ENCODE measurements at places on chromosomes 16 and 17. TPM values are rescaled to one million over a fixed set of nuclear protein-coding genes. Genes with fewer than 3 reads are reported as not detected.

DNA sequence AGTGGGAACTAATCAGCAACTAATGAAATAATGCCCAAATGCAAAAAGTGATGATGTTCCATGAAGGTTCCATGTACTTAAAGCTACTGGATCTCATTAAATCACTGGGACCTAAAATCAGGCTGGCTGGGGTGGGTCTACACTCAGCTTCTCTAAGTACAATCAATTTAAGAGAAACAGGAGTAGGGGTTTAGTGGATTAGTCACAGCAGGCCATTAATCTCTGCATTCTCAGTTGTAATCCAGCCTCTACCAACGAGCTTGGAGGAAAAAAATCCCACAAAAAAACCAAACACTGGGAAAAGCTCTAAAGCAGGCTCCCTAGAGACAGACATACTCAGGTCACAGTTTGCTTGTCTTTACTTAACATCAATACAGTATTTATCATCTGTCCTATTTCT is 15.0 kb downstream of the CA10 start:
- no peak for DNase-seq

The BFAR gene
- total RNA-seq = 129 TPM

DNA sequence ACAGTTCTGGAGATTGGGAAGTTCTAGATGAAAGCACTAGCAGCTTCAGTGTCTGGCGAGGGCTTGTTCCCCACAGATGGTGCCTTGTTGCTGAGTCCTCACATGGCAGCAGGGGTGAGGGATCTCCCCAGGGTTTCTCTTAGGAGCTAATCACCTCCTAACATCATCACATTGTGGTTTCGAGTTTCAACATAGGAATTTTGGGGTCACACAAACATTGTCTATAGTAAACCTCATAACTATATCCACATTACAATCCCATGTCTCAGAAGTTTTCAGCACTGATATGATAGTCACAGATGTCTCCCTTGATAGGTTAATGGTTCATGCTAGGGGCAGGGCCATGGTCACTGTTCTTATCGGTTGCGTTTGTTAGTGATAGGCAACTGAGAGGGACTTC is 13.8 kb downstream of the CLUAP1 start:
- no peak for DNase-seq

The SLFN12L gene
- 0.05 TPM for total RNA-seq

The WNT3 gene
- total RNA-seq = 0.47 TPM

DNA sequence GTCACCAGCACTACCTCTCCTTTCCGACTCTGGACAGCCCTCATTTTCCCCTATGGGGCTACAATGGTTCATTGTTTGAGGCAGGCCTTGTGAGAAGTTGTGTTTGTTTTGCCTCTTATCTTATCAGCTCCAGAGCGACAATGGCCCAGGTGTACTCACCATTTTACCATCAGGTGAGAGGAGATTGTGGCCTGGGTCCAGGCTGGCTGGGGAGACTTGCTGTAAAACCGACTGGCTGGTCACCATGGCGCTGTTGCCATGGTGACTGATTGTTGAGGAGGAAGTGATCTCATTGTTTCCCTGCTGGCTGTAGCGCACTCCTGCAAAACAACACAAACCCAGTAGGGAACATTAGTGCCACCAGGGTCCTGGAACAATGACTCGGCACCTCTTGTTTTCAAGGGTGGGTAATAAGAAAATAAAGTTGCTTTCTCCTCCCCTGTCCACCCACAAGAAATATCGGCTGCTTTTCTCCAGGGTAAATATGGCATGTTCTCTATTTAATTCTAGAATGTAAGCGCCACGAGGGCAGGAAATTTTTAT is 34.4 kb downstream of the HNF1B start:
- peak; percentile 66 for DNase-seq

The YBX2 gene
- total RNA-seq = not detected

DNA sequence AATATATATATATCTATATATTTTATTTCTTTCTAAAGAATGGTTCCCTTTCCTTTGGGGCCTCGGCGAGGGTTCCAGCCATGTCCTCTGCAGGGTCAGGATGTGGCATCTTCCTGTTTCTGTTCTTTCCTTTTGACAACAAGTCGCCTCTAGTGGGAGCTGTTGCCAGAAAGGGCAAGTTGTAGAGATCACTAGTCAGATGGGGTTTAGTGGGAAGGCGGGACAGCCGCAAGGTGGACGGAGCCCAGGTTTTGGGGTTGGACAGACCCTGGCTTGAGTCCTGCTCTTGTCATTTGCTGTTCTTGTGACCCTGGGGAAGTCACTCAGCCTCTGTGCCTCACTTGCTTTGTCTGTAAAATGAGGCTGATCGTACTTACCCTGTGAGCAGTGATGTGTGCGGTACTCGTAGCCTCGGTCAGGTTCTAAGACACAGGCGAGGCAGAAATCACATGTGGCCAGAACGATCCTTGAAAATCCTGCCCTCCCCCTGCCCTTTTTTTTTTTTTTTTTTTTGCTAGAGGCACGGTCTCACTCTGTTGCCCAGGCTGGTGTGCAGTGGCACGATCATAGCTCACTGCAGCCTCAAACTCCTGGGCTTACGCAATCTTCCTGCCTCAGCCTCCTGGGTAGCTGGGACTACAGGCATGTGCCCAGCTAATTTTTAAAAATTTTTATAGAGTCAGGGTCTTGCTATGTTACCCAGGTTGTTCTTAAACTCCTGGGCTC is 80.1 kb downstream of the ABCC6 start:
- no peak for DNase-seq

DNA sequence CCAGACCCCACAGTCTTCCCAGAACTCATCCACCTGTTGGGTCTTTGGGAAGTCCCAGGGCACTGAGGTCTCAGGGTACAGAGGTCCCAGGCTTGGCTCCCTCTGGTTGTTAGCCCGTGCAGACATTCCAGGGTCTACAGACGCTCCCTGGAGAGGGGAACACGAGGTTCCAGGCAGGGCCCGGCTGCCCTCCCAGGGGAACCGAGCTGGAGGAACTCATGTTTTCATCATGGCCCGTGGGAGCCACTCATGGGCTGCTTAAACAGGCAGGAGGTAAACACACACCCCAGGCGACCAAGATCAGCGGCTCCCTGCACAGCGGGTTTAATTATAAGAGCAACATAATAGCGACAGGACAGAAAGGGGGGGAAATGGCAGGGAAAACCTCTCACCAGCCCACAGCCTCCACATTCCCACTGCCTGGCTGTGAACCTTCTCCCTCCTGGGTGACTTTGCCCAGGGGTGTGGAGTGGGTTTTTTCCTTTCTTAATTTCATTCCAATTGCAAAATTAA is 36.5 kb downstream of the TRARG1 start:
- DNase-seq = no peak

The CDRT15 gene
- total RNA-seq = not detected

DNA sequence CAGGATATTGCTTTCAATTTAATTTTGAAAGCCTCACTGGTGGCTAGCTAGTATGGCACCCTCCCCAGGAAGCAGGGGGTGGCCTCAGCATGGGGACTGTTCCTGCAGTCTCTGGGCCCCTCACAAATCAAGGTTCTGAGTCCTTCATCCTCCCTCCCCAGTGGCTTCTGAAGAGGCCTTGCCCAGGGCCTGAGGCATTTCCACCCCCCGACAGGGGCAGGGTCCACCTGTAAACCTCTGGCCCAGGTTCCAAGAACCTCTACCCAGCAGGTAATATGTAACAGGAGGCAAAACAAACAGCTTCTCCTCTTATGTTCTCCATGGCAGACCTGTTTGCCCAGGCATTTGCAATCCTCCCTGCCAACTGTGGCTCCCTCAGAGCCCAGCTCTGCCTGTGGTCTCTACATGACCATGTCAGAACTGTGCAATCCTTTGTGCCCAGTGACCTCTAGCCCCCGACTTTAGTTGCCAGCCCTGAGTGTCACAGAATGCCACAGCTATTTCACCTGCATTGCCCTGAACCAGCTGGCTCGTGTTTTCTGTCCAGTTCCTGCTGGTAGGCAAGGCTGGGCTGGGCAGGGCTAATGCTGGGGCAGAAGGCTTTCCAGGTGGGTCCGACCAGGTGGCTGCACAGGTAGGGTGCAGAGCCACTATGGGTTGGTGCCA is 14.3 kb downstream of the ACSF2 start:
- DNase-seq = no peak

GRCh38 chr17:56786989-56787482 is 46.7 kb downstream of the C17orf67 start:
- peak; percentile 82 for DNase-seq

- DNase-seq = no peak
These were observed 59.8 kb upstream of the ARL4D start for GRCh38 chr17:43338886-43339516.

Measured in glomerular endothelial cell (primary cell).